Hematopoietic multipotent progenitor cell treated with erythropoietin and hydrocortisone succinate and interleukin-3 and kit ligand, for 17 days (in vitro differentiated cells): ENCODE measurements at places on chromosomes 3 and 15.

- no peak for DNase-seq
Measured at GRCh38 chr15:60795889-60796288, 316.9 kb upstream of the ICE2 start.

- no peak for DNase-seq
Measured at GRCh38 chr3:170714562-170715535, 129.0 kb upstream of the SLC7A14 start.

GRCh38 chr3:139118835-139119234, 74.1 kb upstream of the PRR23C start:
- no peak for DNase-seq

DNA sequence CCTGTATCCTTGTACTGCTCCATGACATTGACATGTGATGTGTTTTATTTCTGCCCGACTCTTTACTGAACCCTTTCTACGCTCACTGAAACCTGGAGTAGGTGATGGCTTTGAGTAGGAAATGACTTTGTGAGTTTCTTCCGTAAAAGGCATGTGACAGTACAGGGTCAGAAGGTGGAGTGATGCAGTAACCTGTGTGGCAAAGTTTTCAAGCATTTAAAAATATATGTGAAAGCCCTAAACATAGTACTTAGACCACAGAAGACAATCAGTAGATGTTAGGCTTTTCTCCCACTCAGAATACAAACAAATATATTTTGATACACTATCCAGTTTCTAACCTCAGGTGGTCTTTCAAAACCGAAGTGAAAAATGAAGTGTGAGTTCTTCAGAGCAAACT, 31.3 kb upstream of the SACM1L start:
- DNase-seq = no peak
